HuH-7.5 (cell line): ENCODE measurements at places on chromosomes 2 and 18.

GRCh38 chr2:6623746-6624145 lies 242.0 kb downstream of the CMPK2 start:
- no peak for DNase-seq

DNA sequence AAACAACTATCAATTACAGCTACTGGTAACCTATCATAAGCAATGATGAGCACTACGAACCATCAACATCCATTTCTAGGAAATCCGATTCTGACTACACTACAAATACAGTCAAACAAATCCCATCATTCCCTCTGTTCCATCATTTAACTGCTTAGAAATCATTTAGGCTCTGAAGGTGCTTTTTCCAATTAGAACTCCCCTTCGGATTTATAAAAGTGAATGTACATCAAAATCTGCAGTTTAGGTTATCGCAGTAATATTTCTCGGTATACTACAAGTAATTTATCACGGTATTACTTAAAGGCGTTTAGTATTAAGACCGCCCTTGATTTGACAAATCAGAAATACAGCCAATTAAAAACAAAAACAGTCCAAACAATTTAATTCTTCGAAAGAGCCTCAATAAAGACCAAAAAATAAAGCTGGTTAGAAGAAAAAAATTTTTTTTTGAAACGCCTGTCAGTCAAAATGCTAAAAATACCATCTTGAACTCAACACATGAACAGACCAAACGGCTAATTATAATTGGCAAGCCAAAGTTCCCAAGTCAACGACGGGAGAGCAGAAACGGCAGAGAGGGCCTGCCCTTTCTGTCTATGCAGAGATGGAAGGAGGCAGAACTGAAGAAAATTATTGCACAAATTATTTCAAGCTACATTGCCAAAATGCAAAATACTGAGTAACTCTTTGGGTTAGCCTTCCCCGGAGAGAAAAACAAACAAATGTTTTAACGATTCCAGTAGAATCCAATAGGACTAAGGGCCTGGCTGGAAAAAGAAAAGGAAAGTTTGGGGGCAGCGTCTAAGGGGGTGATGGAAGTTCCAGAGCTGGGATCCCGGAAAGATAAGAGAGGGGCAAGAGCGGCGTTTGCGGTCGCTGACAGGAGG lies 1.2 kb downstream of the VPS54 start:
- DNase-seq, result no peak

GRCh38 chr2:44480068-44480467 lies 118.3 kb downstream of the CAMKMT start:
- no peak for DNase-seq

GRCh38 chr18:79588636-79589481 lies 90.7 kb upstream of the CTDP1 start:
- no peak for DNase-seq

DNA sequence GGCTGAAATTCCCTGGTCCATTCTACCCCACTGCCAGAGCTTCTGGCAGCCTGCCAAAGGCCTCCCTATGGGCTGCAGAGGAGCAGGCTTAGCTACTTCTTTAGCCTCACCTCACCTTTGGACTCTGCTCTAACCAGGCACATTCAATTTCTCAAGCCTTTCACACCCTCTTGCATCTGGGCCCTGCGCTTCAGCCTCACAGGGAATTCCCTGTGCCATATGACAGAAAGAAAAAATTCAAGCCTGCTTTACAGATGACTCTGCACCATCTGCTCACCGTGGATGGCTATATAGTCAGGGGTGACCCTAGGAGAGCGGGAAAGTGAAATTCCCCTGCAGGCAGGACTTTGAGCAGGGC lies 62.5 kb downstream of the REEP1 start:
- peak; percentile 52 for DNase-seq
